ENCODE measurements at places on chromosomes 12 and 14.

DNA sequence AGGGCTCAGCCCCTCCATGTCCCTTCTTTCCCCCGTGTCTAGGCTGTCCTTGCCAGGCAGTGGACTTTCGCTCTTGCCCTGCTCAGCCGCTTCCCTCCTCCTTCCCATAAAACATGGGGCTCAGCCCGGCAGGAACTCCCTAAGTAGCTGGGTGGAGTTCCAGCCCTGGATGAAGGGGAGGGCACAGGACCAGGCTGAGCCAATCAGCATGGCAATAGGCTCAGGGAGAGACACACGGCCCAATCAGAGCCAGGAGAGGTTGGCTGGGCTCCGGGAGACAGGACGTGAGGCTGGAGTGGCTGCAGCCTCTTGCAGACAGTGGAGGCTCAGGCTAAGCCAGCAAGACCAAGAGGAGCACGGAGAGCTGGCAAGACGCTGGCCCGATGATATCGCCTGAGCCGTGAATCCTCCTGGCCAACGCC is 54.3 kb downstream of the GALNT9 start:
- DNase-seq = no peak

- DNase-seq = no peak
Observed at GRCh38 chr14:70801836-70802235, 7.5 kb downstream of the MAP3K9 start.

- DNase-seq = no peak
Observed at GRCh38 chr14:86153480-86153879, 623.5 kb downstream of the FLRT2 start.

GRCh38 chr12:68487721-68488309 is 122.9 kb upstream of the RAP1B start:
- DNase-seq = no peak

GRCh38 chr14:53310412-53310811 is 157.3 kb upstream of the DDHD1 start:
- no peak for DNase-seq

GRCh38 chr12:124938587-124938986 is 24.1 kb upstream of the UBC start:
- no peak for DNase-seq

GRCh38 chr12:59858508-59859170 is 262.8 kb downstream of the SLC16A7 start:
- DNase-seq = no peak

GRCh38 chr14:60101786-60102185 is 10.1 kb downstream of the PCNX4 start:
- DNase-seq = no peak

GRCh38 chr12:95762123-95762785 is 28.3 kb downstream of the NTN4 start:
- no peak for DNase-seq

- no peak for DNase-seq
Observed at GRCh38 chr12:6346942-6347341, 5.1 kb upstream of the TNFRSF1A start.

DNA sequence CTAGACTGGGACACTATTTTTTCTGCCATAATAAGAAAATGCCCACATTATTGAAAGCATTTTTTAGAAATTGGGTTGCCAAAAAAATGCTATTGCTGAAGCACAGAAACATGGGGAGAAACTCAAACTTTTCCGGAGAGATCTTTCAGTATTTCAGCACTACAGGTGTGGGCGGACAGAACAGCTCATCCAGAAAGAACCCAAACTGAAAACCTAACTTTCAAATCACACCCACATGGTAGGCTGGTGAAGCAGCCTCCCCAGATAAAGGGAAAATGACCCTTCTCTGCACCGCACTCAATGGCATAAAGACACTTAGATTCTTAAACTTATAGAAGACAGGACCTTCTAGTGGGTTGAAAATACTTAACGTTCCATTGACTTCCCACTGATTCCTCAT is 62.3 kb upstream of the TMPO start:
- no peak for DNase-seq
